ENCODE measurements at places on chromosomes 7 and 10.

DNA sequence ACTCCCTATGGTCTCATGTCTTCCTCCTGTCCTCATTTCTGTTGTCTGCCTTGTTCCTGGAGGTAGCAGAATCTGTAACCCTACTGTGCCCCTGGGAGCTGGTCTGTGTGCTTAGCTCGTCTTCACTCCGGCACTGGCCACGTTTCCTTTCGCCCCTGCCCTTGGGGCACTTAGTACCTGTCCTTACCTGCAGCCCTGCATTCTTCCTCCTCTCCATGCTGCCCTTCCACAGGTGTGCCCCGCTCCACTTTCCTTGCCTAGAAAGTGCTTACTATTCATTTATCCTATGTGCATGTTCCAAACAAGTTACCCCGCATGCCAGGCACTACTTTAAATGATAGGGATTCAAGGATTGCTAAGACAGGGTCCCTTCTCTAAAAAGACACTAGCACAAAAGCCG lies 199.9 kb upstream of the ZMIZ1 start:
- no peak for DNase-seq

DNA sequence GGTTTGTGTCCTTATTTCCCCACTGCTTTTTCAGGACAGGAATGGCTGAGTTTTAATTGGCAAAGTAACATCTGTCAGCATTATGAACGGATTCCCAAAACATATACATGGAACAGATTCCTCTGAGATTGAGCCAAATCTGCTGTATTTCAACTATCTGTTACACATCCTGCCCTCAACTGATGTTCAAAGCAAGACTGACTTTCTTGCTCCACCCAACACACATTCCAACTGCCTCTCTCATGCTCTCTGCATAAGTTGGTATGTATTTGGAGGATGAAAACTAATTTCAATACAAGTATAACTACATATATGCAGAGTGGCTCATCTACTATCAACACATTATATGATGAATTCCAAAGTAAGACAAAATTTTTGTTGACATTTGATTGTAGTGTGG lies 342.2 kb downstream of the GATA3 start:
- no peak for DNase-seq

- DNase-seq: no peak
These were observed 88.0 kb upstream of the NAMPT start for GRCh38 chr7:106372595-106373318.

GRCh38 chr7:137146552-137147337 lies 196.8 kb downstream of the PTN start:
- peak; percentile 60 for DNase-seq

GRCh38 chr10:11472158-11472753 lies 139.2 kb downstream of the USP6NL start:
- peak; percentile 63 for DNase-seq

DNA sequence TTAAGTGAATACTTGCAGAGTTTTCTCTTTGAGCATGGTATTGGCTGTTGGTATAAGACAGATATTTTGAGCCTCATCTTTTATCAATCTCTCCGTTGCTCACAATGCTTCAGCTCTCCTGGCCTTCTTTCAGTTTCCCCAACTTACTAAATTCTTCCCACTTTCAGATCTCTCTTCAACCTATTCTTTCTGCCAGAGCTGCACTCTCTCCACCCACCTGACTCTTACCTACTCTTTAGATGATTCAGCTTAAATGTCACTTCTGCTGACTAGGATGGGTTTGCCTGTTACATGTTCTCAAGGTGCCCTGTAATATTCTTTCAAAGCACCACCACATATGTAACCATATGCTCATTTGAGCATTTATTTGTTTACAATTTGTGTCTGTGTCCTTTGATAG lies 1.6 kb downstream of the EXOSC1 start:
- no peak for DNase-seq

- DNase-seq: no peak
These were observed 10.7 kb downstream of the NOS3 start for GRCh38 chr7:151001546-151001945.

- DNase-seq: no peak
These were observed 38.2 kb downstream of the SPOCK2 start for GRCh38 chr10:72049969-72050781.

DNA sequence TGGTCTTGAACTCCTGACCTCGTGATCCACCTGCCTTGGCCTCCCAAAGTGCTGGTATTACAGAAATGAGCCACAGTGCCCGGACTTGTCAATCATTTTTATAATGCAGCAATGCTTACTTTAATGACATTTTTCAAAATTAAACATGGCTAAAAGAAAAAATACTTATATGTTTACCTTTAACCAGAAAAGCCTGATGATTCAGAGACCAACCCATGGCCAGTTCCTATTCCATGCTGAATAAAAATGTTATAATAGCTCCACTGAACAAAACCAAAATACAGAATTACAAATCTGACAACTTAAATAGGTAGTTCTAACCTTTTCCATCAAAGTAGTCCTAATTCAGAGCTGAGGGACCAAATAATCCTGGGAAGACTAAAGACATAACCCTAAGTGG lies 21.6 kb downstream of the ZNF438 start:
- no peak for DNase-seq

DNA sequence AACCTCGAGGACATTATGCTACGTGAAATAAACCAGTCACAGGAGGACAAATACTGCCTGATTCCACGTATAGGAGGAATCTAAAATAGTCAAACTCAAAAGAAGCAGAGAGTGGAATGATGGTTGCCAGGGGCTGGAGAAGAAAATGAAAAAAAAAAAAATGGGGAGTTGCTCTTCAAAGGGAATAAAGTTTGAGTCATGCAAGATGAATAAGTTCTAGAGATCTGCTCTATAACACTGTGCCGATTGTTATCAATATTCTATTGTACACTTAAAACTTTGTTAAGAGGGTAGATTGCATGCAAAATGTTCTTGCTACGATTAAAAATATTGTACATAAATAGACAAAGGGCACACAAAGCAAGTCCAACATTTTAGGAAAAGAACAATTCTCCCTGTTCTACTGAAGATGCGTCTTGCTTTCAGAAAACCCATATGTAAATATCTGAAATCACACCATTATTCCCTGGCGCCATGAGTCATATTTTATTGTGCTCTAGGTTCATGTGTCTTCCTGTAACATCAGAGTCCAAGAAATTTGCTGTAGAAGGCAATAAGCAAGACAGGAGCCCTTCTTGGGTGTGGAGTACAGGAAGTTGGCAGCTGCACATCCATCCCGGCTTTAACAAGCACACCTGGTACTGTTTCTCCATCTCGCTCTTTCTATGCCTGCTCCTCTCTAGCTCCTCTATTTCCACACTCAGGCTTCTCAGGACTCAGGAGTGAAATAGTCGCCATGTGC lies 145.9 kb downstream of the GFRA1 start:
- no peak for DNase-seq

- DNase-seq: no peak
These were observed 473.2 kb downstream of the REEP3 start for GRCh38 chr10:63994371-63994770.

DNA sequence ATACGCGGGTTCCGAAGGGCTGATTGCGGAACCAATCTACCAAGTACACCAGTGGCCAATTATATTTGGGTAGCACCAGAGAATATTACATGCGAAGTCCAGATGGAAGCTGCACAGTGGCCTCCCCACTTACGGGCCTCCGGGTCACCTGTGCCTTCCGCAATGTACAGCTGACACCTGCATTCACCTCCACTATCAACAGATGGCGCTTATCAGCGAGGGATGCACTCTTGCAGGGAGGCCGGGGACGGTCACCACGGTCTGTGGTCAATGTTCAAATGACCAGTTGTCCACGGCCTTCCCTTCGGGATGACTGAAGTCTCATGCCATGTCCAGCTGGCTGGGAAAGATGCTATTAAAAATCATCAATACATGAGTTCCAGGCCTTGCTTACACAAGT lies 47.6 kb downstream of the SLIT1 start:
- DNase-seq: no peak

GRCh38 chr7:67553378-67553777 lies 556.7 kb downstream of the TYW1 start:
- DNase-seq: no peak

GRCh38 chr10:97393034-97393573 lies 8.0 kb downstream of the RRP12 start:
- no peak for DNase-seq

DNA sequence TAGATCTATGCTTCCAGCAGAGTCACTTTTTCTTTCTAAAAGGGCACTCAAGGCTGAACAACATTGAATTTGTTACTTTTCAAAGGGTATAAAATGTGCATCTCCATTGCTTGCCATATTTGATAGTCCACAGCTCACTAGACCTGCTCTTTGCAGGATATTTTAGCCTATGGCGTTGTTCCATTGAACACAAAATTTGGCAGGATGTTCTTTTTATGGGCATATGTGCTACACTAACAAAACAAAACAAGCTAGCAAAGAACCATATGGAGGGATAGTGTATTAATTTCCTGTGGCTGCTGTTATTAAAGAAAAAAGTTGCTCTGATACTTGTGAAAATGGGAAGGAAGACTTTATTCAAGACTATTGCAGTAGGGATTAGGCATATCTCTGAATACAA lies 828.7 kb downstream of the TYW1 start:
- no peak for DNase-seq

DNA sequence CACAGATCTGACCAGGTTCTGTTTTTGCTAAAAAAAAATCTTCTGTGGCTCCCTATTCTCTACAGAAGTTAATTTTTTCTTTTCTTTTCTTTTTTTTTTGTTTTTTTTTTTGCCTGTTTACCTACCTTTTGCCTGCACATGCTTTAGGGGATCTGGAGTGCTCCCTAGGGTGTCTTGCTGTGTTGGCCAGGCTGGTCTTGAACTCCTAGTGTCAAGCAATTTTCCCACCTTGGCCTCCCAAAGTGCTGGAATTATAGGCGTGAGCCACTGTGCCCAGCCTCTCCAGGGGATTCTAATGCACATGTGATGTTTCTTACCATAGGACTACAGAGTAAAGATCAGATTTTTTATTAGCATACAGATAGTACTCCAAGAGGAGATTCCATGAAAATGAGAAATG lies 10.6 kb downstream of the CCSER2 start:
- no peak for DNase-seq

GRCh38 chr7:41787651-41788350 lies 84.9 kb upstream of the INHBA start:
- peak; percentile 19 for DNase-seq

DNA sequence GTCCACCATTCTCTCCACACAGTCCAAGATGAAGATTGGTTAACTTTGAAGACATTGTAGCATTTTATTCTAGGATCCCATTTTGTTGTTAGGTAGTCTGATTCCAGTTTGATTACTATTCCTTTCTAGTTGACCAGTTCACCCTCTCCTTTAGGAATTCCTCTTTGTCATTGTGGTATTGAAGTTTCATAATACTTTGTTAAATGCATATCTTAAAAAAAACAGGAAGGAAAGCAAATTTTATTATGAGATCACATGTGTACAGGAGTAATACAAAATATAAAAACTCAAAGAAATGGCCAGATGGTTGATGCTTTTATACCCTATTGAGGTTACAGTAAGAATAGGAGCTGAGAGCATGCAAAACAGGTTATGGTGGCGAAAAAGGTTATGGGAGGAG lies 15.5 kb upstream of the SEMA3C start:
- peak; percentile 41 for DNase-seq

DNA sequence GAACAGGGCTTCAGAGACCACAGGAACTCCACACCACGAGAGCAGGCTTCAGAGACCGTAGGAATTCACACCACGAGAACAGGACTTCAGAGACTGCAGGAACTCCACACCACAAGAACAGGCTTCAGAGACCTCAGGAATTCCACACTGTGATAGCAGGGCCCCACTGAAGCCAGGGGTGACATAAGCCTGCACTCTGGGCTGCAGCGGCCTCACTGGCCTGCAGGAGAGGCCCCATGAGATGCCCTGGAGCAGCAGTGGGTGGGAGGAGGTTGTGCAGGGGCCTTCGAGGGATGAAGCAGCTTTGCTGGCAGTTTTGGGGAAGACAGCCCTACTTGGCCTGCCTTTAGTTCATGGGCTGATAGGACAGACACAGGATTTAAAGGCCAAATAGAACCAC lies 614.7 kb downstream of the PTPRN2 start:
- no peak for DNase-seq

DNA sequence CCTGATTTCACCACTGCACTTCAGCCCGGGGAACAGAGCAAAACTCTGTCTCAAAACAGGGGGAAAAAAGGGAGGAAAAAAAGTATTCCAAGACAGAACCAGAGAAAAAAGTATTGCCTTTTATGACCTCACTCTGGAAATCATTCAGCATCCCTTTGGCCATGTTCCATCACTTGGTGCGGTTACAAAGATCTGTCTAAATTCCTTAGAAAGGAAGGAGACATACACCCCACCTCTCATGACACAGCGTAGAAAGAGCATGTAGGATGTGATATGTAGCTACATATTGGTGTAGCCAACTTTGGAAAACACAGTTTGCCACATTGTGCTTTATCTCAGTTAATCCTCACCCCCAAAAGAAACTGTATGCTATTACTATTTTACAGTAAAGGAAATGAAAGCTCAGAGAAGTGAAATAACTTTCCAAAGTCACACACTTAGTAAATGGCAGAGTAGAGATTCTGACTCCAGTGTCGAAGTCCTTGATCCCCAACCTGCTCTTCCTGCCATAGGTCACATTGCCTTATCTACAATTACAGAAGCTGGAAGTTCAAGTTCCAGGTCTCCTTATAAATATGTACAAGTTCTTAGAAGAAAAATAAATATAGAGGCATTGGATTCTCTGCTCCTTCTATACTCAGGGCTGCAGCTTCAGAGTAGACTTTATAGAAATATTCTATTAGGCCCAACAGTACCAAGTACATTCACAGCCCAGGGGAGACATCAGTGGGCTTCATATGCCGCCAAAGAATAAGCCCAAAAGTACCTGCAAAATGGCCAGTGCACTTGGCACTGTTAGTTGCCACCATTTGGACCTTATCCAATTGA lies 91.6 kb upstream of the KMT2E start:
- DNase-seq: no peak

- DNase-seq: no peak
These were observed 91.6 kb upstream of the CCDC6 start for GRCh38 chr10:59997827-59998525.

- DNase-seq: no peak
These were observed 34.0 kb downstream of the GPRIN2 start for GRCh38 chr10:46522295-46523118.

DNA sequence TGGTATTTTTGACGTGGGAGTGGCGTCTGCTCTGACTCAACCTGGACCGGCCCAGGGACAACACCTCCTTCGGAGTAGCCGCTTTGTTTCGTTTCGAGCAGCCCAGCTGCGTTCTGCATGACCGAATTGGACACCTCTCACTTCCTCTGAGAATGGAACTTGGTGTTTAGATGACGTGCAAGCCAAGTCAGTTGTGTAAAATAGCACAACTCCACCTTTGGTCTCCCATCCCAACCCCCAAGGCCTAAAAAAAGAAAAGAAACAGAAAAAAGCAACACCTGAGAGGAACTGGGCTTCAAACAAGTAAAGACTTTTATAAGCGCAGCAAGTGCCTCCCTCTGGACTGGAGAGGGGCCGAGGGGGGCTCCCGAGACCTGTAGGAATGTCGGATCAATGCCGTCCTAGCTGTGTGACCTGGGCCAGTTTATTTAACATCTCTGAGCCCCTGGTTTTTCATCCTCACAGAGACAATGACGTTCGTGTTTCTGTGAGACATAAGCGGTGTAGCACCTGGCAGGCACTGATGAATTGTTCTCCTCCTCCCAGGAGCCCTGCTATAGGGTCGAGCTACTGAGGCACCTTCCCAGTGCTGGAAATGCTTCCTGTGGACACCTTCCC lies 52.0 kb upstream of the SMNDC1 start:
- no peak for DNase-seq

GRCh38 chr7:32929430-32930143 lies 27.7 kb upstream of the FKBP9 start:
- DNase-seq: no peak

Measured in AG08395 (cell line).